Activated naive CD8-positive, alpha-beta T cell treated with anti-CD3 and anti-CD28 coated beads, Interleukin-2, amount 10 ng/mL, durations not matched to agents 7 days and 5 days (primary cell): ENCODE measurements at places on chromosomes 12 and 14. TPM values are rescaled to one million over a fixed set of nuclear protein-coding genes. Genes with fewer than 3 reads are reported as not detected.

- DNase-seq, result no peak
These were observed 2.6 kb upstream of the TAC3 start for GRCh38 chr12:57018906-57019305.

GRCh38 chr12:132535019-132535418 is 45.1 kb downstream of the FBRSL1 start:
- DNase-seq, result no peak

DNA sequence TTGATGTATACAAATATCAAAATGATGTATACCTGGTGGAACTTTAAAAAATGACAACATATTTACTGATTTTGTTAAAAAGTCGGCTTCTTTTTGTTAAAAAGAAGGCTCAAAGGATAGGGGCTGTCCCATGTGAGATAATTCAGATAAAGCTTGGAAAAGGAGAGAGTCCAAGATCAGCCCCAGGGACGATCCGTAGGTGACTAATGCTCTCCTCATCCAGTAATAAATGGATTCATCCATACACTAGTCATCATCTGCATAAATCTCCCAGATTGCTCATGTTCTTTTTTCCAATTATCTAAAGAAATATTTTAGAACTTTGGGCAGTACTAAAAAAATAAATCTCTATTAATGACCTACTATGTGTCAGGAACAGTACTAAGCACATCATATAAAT is 23.4 kb upstream of the FSCB start:
- DNase-seq, result no peak

GRCh38 chr14:55099756-55100155 is 29.3 kb upstream of the LGALS3 start:
- DNase-seq, result no peak

DNA sequence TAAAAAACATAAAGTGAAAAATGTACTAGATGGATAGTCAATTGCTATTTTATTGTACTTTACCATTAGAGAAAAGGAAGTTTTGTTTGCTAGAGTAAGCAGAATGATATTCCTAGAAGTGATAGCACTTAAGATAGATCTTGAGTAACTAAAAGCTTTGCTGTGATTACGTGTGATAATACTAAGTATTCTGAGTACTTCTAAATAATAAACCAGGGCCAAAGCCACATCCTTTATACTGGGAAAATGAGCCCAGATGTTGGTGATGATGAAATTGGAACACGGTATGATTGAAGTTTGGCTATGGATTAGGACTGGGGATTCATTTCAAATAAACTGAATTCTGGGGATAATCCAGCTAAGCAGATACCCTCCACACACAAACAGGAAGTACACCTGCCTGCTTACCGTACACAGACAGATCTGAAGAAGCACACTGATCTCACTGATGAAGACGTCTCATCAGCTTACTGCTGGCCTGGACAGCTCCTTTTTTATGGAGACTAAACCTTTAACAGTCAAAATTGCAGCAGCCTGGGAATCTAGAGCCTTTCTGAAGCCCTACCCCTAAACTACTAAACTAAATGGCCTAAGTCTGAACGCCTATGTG is 199.8 kb downstream of the LRFN5 start:
- DNase-seq, result no peak

DNA sequence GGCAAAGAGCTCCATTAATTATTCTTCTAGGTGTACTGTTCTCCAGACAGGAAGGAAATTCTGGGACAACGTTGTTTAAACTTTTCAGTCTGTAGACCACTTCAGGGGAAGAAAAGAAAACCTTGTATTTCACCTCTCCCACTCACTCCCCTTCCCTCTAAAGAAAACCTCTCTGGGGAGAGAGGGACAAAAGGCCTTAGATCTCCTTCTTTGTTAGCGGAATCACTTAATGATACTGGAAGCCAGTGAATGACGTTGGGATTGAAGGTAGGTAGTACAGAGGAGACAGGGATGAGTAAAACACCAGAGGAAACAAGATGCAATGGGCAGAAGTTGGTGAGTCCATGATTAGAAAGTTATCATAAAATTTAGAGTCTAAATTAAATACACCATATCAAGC is 38.7 kb upstream of the SGPP1 start:
- no peak for DNase-seq

DNA sequence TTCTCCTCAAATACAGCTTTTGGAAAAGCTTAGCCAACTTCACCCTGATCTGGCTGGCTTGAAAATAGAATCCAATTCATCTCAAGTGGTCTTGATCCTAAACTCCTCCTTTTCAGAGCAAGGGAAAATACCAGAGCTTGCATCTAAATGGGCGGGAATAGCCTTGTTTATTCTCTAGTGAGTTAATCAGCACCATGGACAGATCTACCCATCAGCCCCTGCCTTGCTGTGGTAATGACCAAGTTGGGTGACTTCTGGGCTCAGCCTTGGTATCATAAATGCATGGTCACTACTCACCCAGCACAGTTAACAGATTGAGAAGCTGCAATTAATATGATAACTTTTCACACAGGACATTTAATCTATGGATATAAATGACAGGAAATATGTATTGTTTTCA is 196.6 kb downstream of the GLT1D1 start:
- DNase-seq, result no peak

DNA sequence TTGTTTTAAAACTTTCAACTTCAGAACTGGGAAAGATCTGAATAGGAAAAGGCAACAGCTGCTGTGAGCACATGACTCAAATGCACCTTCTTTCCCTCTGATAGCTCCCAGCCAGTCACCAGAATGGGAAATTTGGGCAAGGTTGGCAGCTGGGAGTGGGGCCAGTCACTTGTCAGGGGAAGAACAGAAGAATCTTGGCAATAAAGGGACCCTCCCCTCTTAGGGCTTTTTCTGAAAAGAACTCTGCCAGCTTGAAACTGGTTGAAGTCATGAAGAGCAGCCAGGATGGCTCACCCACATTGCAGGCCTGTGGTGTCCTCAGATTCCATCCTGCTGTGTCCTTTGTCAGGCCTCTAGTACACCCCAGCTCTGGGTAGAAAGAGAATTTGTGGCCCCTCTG is 10.3 kb upstream of the RIC8B start:
- DNase-seq, result no peak

GRCh38 chr12:93776581-93777018 is 99.4 kb downstream of the CRADD start:
- DNase-seq, result no peak

GRCh38 chr14:92965281-92965680 is 42.3 kb downstream of the CHGA start:
- DNase-seq, result no peak

DNA sequence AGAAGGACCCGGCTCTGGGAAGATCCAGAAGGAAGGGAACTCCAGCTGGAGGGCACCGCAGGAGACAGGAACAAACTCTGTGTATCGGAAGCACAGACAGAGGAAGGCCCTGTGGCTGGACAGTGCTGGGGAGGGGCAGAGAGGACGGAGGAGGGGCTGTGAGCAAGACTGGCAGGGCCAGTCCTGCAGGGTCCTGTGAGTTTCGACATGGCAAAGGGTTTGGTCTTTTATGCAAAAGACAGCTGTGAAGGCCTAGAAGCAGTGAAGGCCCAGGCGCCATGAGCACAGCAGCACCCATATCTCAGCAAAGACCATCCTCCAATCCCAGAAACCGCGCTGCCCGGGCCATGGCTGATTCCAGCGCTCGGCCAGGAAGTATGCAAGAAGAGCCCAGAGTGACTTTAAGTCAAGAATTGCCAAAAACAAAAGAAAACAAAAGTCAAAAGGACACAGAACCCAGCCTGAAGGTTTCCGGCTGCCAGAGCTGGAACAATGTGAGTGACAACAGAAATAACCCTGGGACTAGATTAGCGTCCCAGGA is 126.5 kb downstream of the NCOR2 start:
- DNase-seq, result no peak

- DNase-seq, result no peak
These were observed 151.4 kb downstream of the KCNC2 start for GRCh38 chr12:75058228-75058627.

DNA sequence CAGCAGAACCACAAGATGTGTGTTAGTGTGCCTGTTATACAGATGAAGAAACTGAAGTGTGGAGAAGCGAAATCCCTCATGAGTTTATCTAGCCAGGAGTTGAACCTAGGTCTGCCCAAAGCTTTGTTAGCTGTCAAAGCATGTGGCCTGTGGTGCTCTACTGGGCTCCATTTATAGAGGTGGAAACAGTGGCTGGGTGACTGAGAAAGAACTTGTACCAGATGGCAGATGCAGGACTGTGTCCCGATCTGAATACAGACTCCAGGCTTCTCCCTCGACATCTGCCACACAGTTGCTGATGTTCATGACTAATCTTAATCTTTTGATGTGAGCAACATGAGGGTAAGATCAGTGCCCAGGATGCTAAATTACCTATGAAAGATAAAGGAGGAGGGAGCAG is 89.1 kb downstream of the C12orf75 start:
- no peak for DNase-seq

DNA sequence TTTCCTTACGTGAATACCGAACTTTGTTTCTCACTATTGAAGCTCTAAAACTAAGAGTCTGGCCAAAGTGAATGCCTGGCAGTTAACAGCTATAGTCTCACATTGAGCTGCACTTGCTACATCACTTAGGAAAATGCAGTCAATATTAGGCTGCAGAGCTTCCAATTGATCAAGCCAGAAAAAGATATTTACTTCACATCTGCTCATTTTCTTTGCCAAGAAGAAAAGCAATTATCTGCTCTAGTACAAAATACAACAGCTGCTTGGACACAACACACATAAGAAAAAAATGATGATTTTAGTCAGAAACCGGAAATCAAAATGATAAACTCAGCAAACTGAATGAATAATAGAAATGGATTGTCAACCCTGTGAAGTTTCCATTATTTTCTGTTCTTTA is 45.4 kb downstream of the TMTC1 start:
- DNase-seq, result no peak

DNA sequence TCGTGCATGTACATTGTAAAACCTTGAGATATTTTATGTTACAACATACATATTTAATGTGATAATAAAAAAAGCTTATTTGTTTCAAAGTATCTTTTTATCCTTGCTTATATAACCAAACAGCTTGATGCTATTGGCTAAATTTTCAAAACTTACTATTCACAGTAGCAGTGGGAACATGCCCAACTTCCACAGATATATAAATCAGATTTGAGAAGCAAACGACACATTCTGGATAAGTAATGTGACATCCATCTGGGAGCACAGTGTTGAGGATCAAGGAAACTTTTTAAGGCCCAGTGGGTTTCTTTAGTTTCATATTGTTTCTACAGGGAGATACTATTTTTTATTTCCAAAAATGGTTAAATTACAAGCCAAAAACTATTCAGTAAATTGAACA is 350.7 kb downstream of the SEC23A start:
- no peak for DNase-seq

DNA sequence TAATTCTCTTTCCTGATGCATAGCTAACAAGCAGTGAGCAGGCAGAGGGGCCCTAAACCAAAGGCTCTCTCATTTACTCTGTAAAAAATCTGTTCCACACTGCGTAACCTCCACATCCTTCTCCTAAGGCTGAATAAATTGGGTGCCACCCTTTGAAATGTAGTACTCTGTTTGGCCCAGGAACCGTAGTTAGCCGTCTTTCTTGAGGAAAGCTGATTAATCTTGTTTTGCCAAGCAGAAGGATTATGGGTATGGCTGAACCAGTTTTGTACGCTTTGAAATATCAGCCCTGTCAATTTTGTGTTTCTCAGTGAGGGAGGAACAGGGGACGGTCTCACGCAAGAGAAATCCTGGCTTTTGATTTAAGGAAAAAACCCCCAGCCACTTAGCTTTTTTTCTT is 19.7 kb downstream of the EML1 start:
- no peak for DNase-seq

DNA sequence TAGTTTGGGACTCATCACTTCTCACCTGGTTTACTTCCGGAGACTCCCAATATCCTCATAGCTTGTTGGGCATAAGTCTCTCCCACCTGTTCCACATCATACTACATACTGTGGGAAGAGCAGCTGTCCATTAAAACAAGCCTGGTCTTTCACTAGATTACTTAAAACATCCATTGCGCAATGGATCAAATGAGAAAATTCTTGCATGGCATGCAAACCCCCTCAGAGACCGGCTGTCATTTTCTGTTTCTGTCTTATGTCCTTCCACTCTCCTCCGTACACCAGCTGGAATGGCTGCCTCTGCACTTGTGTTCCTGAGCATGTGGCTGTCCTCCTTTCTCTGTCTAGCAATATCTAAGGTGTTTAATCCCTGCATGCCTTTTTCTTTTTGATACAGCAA is 265.6 kb downstream of the TMEM117 start:
- DNase-seq, result no peak

DNA sequence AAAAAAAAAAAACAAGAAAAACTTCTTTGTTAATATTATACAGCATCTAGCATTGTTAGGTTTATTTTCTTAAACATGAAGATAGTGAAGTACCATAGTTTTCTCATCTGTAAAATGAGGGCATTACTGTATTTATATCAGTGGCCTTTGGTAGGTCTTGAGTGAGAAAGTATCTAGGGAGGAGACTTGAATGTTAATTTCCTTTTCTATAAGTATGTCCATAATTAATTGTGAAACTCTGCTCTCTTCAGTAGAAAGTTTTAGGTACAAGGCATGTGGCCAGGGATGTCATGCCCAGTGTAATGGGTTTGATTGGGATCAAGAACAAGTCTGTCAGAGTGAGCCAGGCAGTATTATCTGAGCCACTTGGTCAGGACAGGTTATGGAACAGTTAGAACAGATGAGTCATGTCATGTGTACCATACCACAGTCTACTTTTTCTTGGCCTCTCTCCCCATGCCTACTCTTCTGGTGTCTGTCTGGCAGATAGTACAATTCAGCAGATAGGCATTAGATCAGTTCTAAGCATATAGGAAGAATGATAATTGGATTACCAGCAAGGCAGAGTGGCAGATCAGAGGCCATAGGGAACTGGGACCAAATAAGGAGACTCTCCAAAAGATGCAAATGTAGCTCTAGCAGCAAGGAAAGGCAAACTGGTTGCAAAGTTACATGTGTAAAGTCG is 30.4 kb downstream of the FBXO34 start:
- DNase-seq, result no peak

- DNase-seq, result peak; percentile 59
These were observed 108.5 kb downstream of the SCARB1 start for GRCh38 chr12:124754949-124755800.

GRCh38 chr14:73244541-73245290 is 7.4 kb downstream of the PAPLN start:
- no peak for DNase-seq

The SIX6 gene
- not detected for total RNA-seq

The CLEC14A gene
- not detected for total RNA-seq

The KLHL28 gene
- total RNA-seq, result 19.6 TPM

The NOXRED1 gene
- 0.58 TPM for total RNA-seq

The TMEM30B gene
- 1.4 TPM for total RNA-seq

The PTGDR gene
- total RNA-seq, result 3.1 TPM

The MFAP5 gene
- total RNA-seq, result not detected

The GPRC5D gene
- total RNA-seq, result not detected

The GPR162 gene
- total RNA-seq, result 0.51 TPM

The KLRC3 gene
- total RNA-seq, result 3.0 TPM

The RFLNA gene
- not detected for total RNA-seq

The SLC6A12 gene
- total RNA-seq, result not detected

The IL22 gene
- total RNA-seq, result not detected

The GLI1 gene
- total RNA-seq, result 0.86 TPM

The SLC10A1 gene
- not detected for total RNA-seq

The CMA1 gene
- 0.51 TPM for total RNA-seq
